Left ventricle myocardium inferior (tissue), 1 donor: ENCODE measurements at places on chromosomes 7 and 10.

DNA sequence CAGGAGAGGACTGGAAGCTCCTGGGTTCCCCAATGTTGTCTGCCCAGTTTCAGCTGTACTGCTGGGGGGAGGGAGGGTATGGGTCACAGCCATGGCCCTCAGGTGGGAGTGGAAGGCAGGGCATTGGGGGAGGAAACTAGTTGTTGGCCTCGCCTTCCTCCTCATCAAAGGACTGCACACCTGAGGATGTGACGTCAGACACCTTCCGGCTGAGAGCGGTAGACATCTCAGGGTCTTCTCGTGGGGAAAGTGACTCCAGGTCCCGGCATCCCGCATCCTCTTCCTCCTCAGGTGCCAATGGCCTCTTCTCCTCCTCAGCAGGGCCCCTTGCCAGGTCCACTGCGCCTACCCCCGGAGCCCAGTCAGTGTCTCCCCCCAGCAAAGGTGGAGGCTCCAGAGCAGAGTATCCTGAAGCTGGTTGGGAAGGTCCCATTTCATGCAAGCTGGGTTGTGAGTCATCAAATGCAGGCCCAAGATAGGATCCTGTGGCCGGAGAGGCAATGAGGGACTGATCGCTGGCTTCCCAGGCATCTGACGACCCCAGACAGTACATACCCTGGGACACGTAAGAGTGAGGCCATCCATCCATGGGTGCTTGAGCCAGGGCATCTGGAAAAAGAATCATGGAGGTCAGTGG lies 6.0 kb downstream of the FAM131B start:
- H3K27ac ChIP-seq: no peak overlapping the region
- DNase-seq: no peak
- H3K4me1 ChIP-seq: peaks cover 3% of the 10 kb centered on the region
- H3K36me3 ChIP-seq: no peaks in the 10 kb centered on the region

DNA sequence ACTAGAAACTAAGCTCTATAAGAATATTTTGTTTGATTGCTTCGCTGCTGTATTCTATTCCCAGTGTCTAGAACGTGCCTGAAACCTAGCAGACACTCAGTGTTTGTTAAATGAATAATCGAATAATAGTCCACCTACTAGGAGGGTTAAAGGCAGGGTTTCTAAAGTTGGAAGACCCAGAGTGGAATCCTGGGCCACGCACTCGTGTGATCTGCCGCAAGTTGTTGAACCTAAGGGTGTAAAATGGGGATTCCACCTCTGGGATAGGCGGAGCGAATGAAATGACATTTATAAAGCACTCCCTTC lies 702 bp upstream of the AGFG2 start:
- H3K36me3 ChIP-seq: no peaks in the 10 kb centered on the region
- peaks cover 25% of the 10 kb centered on the region for H3K4me1 ChIP-seq

GRCh38 chr7:2373124-2373556 lies 18.5 kb downstream of the EIF3B start:
- no peak overlapping the region for H3K27ac ChIP-seq
- H3K4me3 ChIP-seq: no peak overlapping the region
- peaks cover 91% of the 10 kb centered on the region for H3K36me3 ChIP-seq
- no peak for DNase-seq
- H3K4me1 ChIP-seq: peaks cover 4% of the 10 kb centered on the region
- H3K27me3 ChIP-seq: no peaks in the 10 kb centered on the region

GRCh38 chr10:133277277-133277992 lies 767 bp upstream of the ADAM8 start:
- H3K36me3 ChIP-seq: peaks cover 36% of the 10 kb centered on the region
- no peak for DNase-seq
- peaks cover 39% of the 10 kb centered on the region for H3K27me3 ChIP-seq
- H3K4me1 ChIP-seq: peaks cover 14% of the 10 kb centered on the region
- no peak overlapping the region for H3K4me3 ChIP-seq

DNA sequence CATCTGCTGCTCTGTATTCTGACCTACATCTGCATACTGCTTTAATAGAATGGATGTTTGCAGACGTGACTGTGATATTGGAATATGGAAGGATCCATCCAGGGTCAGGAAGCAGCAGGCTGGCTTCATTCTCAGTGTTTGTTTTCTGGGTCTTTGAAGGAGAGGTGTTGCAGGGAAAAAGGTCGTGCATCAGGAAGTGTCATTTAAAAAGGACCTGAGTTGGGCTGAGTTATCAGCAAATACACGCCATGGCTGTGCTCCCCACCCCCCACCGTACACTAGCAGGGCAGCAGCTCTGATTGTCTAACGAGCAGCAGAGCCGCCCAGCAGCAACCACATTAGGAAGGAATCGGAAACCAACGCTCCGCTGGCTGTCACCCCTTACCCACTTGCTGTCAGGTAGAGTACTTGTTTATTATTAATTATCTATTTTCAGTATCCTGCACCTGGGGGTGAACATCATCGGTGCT lies 63.1 kb upstream of the STEAP1B start:
- no peaks in the 10 kb centered on the region for H3K27me3 ChIP-seq
- peak overlapping the region; percentile 82 for H3K27ac ChIP-seq
- DNase-seq: no peak
- H3K36me3 ChIP-seq: no peaks in the 10 kb centered on the region
- H3K4me1 ChIP-seq: peaks cover 64% of the 10 kb centered on the region

GRCh38 chr7:151539088-151539671 lies 19.5 kb upstream of the RHEB start:
- no peaks in the 10 kb centered on the region for H3K27me3 ChIP-seq
- no peak for DNase-seq
- peaks cover 20% of the 10 kb centered on the region for H3K4me1 ChIP-seq
- H3K36me3 ChIP-seq: no peaks in the 10 kb centered on the region
- peak overlapping the region; percentile 53 for H3K27ac ChIP-seq

DNA sequence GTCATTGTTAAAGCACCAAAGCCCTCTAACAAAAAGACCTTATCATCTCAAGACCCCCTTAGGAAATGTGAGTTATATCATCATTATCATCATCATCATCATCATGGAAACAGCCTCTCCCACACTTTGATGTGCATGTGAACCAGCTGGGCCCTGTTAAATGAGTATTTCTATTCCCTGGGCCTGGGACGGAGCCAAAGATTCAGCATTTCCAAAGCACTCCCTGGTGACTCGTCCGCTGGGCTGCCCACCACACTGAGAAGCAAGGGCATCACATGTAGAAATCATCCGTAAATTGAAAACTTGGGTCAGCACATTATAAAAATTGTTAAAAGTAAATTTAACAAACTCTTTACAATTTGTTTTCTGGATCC lies 88.6 kb downstream of the PTPRN2 start:
- no peak for DNase-seq
- no peaks in the 10 kb centered on the region for H3K4me1 ChIP-seq
- H3K27ac ChIP-seq: no peak overlapping the region
- H3K36me3 ChIP-seq: no peaks in the 10 kb centered on the region
- peaks cover 77% of the 10 kb centered on the region for H3K27me3 ChIP-seq

DNA sequence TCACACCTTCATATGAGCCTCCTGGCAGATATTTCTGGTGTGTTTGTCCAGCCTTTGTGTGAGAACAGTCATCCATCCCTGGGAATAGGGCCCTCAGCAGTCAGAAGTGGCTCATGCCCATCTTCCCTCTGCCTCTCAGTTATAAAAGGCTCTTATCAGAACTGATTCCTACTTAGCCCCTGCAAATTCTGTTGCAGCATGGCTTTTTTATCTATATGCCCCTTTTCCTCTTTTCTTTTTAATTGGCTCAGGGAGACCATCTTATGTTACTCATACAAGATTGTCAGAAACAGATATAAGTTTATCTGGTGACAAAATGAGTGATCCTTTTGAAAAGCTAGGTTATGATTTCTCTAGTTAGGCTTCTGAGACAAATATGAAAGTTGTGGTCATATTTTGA lies 194.1 kb downstream of the CREB5 start:
- peaks cover 42% of the 10 kb centered on the region for H3K4me1 ChIP-seq
- H3K27ac ChIP-seq: no peak overlapping the region
- H3K4me3 ChIP-seq: no peak overlapping the region
- no peak for DNase-seq

- H3K36me3 ChIP-seq: no peaks in the 10 kb centered on the region
- no peaks in the 10 kb centered on the region for H3K27me3 ChIP-seq
- no peak overlapping the region for H3K4me3 ChIP-seq
- peak overlapping the region; percentile 14 for H3K27ac ChIP-seq
Observed at GRCh38 chr10:480928-481552, 208.4 kb downstream of the DIP2C start.

- H3K4me3 ChIP-seq: no peak overlapping the region
- H3K27ac ChIP-seq: no peak overlapping the region
Observed at GRCh38 chr10:70810967-70811366, 4.8 kb upstream of the SGPL1 start.

GRCh38 chr10:4191354-4191753 lies 406.3 kb upstream of the KLF6 start:
- H3K27ac ChIP-seq: no peak overlapping the region
- no peak for DNase-seq
- no peaks in the 10 kb centered on the region for H3K36me3 ChIP-seq
- H3K4me1 ChIP-seq: peaks cover 7% of the 10 kb centered on the region

DNA sequence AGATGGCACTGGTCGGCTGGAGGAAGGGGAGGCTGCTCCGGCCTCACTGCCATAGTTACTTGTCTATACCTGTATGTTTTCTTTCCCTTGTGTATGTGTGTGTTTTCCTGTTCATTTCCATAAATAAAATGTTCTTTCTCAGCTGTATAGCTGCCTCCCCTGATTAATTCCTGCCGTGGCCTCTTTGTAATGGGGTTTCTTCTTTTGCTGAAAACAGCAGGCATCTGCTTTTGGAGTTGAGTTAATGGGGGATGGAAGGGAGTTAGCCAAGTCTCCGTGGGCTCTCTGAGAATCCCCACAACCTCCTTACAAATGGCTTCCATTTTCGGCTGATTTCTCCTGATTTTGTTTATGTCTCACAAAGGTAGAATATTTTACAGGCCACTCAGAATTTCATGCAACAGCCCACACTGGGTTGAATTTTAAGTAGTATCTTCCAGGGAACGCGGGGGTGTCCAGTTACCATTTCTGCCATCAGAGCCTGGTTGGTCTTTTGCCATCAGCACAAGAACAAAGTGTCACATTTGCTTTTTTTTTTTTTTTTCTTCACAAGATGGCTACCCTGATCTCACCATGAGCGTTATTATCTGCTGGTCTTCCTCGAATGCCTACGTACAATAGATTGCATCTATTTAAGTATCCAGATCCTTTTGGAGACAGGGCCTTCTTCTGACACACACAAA lies 88.1 kb upstream of the NRP1 start:
- no peaks in the 10 kb centered on the region for H3K27me3 ChIP-seq
- no peak overlapping the region for H3K27ac ChIP-seq
- H3K36me3 ChIP-seq: no peaks in the 10 kb centered on the region

- no peak for DNase-seq
- peaks cover 42% of the 10 kb centered on the region for H3K4me1 ChIP-seq
- no peaks in the 10 kb centered on the region for H3K36me3 ChIP-seq
- H3K27me3 ChIP-seq: no peaks in the 10 kb centered on the region
- H3K27ac ChIP-seq: peak overlapping the region; percentile 64
- H3K4me3 ChIP-seq: no peak overlapping the region
Observed at GRCh38 chr10:67659497-67659896, 36.5 kb downstream of the CTNNA3 start.

DNA sequence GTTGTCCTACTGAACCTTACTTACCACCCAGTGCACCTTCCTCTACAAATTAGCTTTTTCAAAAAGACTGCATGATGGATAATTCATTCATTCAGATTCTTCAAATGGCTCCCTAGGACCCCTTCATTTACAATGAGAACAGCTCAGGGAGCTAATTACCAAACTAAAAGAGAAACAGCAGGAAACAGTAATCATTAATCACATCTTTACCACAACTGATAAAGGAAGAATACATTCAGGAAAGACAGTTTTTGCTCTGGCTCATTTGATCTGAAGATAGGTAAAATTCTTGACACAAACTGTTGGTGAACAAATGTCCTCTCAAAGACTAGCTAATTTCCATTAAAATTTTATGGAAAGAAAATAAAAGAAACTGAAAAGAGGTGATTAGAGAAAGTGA lies 1652.7 kb upstream of the LRRTM3 start:
- no peak overlapping the region for H3K4me3 ChIP-seq
- no peak overlapping the region for H3K27ac ChIP-seq
- no peaks in the 10 kb centered on the region for H3K36me3 ChIP-seq
- DNase-seq: no peak
- H3K27me3 ChIP-seq: no peaks in the 10 kb centered on the region

GRCh38 chr10:68221196-68221595 lies 10.7 kb downstream of the ATOH7 start:
- H3K4me1 ChIP-seq: no peaks in the 10 kb centered on the region
- no peak for DNase-seq
- H3K4me3 ChIP-seq: no peak overlapping the region
- H3K27me3 ChIP-seq: no peaks in the 10 kb centered on the region
- H3K27ac ChIP-seq: no peak overlapping the region

DNA sequence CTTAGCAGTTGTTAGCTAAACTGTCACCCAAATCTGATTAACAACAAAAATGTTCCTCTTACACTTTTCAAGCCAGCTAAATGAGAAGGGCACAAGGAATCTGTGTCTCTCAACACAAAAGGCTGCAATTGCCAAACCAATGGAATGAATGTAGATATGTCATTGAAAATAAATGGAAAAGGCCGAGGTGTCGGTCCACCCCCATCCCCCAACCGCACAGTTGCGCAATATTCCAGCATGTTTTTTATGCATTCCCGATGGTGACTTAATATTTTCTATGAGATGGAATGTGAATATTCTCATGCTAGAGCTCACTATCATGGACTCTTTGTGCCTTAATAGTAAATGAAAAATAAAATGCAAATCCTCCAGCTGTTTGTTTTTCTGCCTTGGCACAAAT lies 181.6 kb upstream of the LRGUK start:
- no peaks in the 10 kb centered on the region for H3K36me3 ChIP-seq
- H3K4me3 ChIP-seq: no peak overlapping the region
- H3K27me3 ChIP-seq: no peaks in the 10 kb centered on the region
